Cardiac muscle cell (in vitro differentiated cells and primary cell): ENCODE measurements at places on chromosomes 6 and 20. TPM values are rescaled to one million over a fixed set of nuclear protein-coding genes. Genes with fewer than 3 reads are reported as not detected.

Gene MUCL3
- total RNA-seq = not detected in 2 replicates

DNA sequence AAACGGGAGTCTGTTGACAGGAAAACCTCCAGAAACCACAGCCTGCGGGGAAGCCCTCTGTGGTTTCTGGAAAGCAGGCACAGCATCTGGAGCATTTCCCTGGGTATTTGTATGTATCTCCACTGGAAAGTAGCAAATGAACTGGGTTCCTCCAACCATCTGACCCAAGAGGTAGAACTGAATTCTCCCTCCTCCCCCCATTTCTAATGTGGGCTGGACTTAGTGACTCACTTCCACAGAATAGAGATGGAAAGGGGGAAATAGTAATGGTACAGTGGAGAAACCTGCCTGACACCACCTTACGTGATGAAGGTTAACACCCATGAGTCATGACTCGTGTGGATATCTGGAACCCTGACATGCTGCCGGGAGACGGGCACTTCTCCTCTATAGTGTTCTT lies 51.9 kb upstream of the XRN2 start:
- no peak for DNase-seq
- H3K4me3 ChIP-seq = no peak overlapping the region
- H3K27ac ChIP-seq = no peak overlapping the region
- no peaks in the 10 kb centered on the region for H3K27me3 ChIP-seq
- no peaks in the 10 kb centered on the region for H3K4me1 ChIP-seq

Gene TP53TG5
- total RNA-seq = 0.32 and 0.39 TPM in 2 replicates

DNA sequence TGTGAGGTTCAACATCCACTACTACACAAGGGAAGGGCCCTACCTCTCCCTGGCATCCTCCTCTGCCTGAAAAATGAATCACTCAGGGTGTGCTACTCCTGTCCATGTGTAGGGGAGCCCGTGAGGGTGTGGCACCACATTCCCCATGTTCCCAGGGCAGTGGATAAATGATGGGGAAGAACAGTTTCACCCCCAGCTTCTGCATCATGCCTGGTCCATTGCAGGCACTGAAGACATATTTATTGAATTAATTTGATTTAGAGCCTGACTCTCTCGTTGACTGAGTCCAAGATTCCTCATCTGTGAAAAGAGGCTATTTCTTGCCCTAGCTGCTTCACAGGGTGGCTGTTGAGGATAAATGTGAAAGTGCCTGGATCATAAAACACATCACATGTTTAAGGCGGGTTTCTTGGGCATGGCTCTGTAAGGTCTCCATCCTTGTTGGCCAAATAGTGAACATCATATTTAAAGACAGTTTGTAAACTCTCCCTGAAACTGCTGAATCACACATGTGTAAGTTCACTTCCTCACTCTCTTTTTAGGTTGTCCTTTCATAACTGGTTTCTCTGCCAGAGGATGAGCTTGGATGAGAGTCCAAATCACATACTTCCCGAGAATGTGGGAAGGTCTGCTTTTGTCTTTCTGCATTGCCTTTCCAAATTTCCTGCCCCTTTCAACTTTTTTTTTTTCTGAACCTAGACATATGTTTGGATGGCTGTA lies 79.7 kb upstream of the FYN start:
- H3K27ac ChIP-seq = no peak overlapping the region
- peaks cover 4% of the 10 kb centered on the region for H3K4me1 ChIP-seq
- peaks cover 19% of the 10 kb centered on the region for H3K27me3 ChIP-seq
- no peak for DNase-seq

- H3K4me3 ChIP-seq = no peak overlapping the region
- no peak overlapping the region for H3K27ac ChIP-seq
- peaks cover 17% of the 10 kb centered on the region for H3K27me3 ChIP-seq
These were observed 140.9 kb downstream of the EDN3 start for GRCh38 chr20:59441306-59441705.

DNA sequence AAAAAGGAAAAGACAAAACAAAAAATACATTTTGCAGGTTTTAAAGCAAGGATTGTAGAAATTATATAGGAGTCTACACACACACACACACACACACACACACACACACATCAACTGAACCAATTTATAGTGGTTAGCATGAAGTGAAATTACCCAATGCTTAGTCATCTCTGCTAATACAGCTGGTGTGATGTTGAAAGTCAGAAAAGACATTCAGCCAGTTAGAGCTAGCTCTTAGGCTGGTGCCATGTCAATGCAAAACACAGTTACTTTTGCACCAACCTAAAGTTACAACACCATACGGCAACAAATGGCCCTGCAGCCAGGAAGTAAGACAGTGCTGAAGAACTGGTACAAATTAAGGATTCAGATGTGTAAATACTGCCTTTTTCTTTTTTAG lies 15.2 kb downstream of the FAM210B start:
- H3K27ac ChIP-seq = no peak overlapping the region
- H3K4me1 ChIP-seq = peaks cover 18% of the 10 kb centered on the region
- H3K36me3 ChIP-seq = peaks cover 16% of the 10 kb centered on the region
- no peak for DNase-seq

DNA sequence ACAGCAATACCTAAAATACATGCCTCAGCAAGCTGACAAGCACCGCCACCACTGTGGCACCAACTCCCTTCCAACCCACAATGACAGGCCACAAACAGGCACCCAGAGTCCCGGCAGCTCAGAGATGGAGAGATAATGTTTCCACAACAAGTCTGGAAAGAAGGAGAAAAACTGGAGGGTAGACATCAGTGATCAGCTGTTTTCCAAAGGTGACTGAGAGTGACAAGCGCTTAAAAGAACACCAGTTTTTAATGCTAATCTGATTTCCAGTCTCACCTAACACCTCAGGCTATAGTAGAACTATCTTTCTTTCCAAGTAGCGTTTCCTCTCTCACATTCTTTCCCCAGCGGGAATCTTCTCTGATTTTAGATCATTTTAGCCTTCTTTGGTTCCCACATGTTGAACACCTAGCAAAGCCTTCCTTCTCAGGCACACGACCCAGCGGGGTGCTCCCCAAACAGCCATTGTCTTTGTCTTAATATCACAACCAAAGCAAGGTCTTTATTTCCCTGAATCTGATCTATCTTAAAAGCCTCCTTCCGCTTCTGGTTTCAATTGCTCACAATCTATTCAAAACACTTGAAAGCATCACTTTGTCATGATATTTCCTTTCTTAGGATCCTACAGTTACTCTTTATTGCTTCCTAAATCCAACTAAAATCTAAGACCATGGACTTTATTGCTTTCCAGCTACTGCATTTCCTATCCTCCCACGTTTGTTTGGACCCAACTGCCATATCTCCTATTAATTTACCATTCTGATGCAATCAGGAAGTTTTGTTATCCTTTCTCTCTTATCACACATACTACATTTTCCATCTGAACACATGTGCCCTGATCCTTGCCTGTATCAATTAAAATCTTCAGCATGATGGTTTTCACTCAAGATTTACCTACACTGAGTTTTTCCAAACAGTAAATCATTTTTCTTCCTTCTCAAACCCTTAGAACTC lies 282.7 kb downstream of the ADGB start:
- DNase-seq = no peak
- H3K4me1 ChIP-seq = peaks cover 3% of the 10 kb centered on the region
- no peak overlapping the region for H3K27ac ChIP-seq
- H3K27me3 ChIP-seq = no peaks in the 10 kb centered on the region

Gene NRSN1
- not detected in 2 replicates for total RNA-seq

Gene ZBTB46
- 43.1 and 53.4 TPM in 2 replicates for total RNA-seq

- no peaks in the 10 kb centered on the region for H3K27me3 ChIP-seq
- H3K27ac ChIP-seq = peak overlapping the region; percentile 98
- H3K4me1 ChIP-seq = peaks cover 10% of the 10 kb centered on the region
- H3K4me3 ChIP-seq = no peak overlapping the region
- DNase-seq = peak; percentile 91
- no peaks in the 10 kb centered on the region for H3K36me3 ChIP-seq
These were observed 43.9 kb downstream of the PLCB4 start for GRCh38 chr20:9112541-9113515.

DNA sequence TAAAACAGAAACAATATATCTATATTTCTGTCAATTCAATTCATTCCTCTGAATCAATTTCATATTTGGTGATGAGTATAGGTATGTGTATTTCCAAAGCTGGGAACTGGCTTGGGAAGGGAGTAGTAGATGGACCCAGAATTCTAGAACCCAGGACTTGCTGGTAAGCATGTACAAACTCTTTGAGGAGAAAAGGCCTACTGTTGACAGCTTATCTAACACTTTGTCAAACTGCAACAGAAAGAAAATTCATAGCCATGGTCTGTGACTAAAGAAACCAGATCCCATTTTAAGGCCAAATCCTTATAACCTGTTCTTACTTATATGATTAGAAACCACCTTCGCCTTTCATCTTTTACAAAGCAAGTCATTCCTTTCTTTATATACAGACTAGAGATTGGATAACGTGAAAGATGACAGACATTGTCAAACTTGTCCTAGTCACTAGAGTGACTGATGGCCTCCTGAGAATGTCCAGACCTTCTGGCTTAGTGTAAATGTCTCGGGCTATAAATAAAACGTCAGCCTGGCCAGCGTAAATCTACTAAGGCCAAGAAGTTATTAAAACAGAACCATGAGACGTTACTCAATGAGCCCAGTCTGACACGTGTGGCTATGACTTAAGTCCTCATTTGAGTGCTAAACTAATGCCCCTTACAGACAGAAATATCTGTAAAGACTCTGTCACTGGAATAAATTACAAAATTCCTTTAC lies 152.3 kb downstream of the ALDH8A1 start:
- no peaks in the 10 kb centered on the region for H3K27me3 ChIP-seq
- H3K27ac ChIP-seq = peak overlapping the region; percentile 77
- no peaks in the 10 kb centered on the region for H3K36me3 ChIP-seq
- no peak for DNase-seq
- no peak overlapping the region for H3K4me3 ChIP-seq
